ENCODE measurements at places on chromosomes 1 and 21.

- no peak for DNase-seq
Measured at GRCh38 chr1:67855961-67856360, 22.7 kb upstream of the GNG12 start.

- DNase-seq = peak; percentile 77
Measured at GRCh38 chr1:16386454-16387113, 19.5 kb downstream of the SZRD1 start.

DNA sequence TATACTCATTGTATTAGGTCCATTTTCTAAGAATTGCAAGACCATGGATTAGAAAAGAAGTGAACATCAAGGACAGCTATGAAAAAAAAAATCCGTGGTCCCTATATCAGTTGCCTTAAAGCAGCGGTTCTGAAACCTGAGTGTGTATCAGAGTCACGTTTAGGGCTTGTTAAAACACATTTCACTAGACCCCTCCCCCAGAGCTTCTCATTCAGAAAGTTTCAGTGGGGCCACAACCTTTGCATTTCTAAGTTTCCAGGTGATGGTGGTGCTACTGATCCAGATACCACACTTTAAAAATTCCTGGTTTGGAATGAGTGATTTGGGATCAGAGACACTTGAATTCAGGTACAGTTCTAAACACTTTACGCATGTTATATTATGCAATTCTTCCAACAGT lies 96.1 kb upstream of the PRMT6 start:
- peak; percentile 61 for DNase-seq

DNA sequence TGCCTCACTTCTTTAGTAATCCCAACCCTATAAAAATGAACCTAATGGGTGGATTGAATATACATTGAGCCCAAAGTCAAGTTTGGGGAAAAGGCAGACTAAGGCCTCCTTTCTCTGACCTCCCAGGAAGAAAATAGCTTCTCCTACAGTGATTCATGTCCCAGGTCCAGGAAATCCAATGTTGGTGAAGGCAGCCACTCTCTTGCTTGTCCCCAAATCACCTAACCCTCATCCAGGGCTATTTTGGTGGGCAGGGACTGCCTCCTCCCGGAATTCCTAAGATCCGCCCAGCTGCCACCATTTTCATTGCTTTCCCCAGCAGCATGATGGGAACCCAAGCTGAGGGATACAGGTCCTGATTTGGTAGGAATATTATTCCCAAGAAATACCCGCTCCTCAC lies 8.4 kb downstream of the MYOG start:
- no peak for DNase-seq

GRCh38 chr1:55063577-55063942 lies 24.2 kb downstream of the PCSK9 start:
- DNase-seq = no peak

DNA sequence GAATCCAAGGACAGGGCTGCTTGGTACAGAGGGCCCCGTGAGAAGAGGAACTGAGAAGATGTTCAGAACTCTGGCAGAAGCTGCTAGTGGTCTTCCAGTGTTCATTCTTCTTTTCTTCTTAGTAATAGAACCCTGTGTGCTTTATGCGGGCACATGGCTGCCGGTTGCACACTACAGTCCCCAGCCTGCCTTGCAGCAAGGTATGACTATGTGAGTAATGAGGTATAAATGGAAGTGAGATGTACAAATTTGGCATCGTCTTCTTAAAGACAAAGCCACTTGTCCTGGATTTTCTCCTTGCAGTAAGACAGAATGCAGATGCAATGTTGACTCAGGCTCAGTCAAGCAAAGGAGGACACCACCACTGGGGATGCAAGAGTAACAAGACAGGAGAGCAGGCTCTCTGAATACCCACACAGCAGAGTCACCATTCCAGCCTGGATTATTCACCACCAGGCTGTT lies 15.0 kb upstream of the ATP1B1 start:
- peak; percentile 37 for DNase-seq

GRCh38 chr21:42155045-42155855 lies 63.7 kb upstream of the ABCG1 start:
- DNase-seq = no peak

DNA sequence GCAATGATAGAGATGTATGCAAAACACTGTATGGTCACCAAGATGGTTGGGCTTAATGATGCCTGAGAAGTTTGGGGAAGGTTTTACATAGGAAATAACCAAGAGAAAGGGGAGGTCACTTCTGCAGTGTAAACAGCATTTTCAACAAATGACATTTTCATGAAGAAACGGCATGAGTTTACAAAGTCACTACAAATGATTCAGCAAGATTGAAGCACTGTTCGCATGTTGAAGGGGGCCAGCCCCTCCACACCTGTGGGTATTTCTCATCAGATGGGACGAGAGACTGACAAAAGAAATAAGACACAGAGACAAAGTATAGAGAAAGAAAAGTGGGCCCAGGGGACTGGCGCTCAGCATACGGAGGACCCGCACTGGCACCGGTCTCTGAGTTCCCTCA lies 234.1 kb upstream of the POGK start:
- no peak for DNase-seq

DNA sequence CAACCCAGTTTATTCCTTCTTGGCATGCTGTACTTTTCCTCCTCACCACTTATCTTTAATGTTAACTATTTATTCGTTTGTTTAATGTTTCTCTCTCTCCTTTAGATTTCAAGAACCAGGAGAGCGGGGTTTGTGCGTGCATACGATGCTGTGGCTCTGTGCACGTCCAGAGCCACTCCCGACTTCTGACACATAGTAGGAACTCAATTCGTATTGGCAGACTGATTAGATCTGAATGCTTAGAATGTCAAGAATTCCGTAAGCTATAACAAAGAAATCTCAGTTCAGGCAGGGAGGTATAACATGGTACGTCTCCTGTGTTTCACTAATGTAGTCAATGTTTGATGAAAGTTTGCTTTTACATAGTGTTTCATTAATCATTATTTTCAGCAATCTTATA lies 7.3 kb upstream of the GRIK1 start:
- DNase-seq = no peak

- DNase-seq = no peak
Measured at GRCh38 chr1:200546577-200546976, 74.0 kb downstream of the KIF14 start.

DNA sequence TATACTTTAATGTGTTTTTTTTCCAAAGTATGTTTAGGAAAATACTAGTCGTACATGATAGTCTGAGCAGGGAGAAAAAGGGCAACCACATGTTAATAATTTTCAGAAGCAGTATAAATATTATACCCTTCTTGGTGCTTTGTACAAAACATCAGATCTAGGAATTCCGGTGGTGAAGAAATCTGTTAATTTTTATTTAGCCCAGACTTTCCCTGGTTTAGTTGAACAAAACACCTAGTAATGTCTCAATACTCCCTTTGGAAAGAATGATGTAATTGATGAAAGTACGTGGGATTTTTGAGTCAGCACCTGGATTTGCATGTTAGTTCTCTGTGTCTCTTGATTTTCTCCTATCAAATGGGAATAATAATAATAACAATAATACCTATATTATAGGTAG lies 38.4 kb upstream of the KCNK2 start:
- no peak for DNase-seq

- DNase-seq = no peak
Measured at GRCh38 chr1:212528501-212528900, 80.1 kb upstream of the ATF3 start.

- no peak for DNase-seq
Measured at GRCh38 chr1:65065524-65066418, 82.2 kb upstream of the AK4 start.

DNA sequence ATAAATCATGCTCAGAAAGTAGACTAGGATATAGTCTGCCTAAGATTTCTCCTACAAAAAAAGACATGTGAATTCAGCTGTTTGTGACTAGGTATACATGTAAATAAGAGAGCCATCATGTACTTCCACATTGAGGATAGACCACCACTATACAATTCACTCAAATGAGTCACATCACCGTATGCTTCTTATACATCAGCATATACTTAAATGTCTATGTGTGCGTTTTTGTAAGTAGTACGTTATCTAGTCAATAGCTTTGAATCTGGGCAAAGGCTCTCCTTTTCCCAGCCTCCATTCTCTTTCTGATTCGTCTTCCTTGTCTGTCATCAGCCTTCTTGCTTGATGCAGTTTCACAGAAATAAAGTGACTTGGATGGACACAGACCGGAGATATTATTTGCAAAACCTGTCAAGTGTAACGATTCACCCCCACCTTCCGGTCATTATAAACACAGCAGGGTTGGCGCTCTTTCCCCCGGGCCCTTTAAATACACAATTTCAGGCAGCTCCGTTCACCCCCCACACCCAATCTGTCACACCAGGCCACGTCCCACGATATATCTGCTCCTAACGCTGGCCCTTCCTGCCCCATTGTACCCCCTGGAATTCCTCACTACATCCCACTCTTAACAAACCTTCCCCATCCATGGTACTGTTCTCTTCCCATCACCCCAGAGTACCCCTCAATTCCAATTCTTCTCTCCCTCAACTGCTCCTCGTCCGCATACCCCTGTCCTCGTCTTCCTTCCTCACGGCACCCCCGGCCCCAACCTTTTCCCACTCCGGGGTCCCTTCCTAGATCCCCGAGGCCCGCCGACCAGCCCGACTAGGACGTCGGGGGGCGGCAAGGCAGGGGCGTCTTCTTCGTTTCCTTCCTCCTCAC lies 636 bp downstream of the VAMP4 start:
- peak; percentile 72 for DNase-seq

GRCh38 chr1:68745011-68745410 lies 248.1 kb upstream of the DEPDC1 start:
- DNase-seq = no peak

GRCh38 chr1:215473943-215474342 lies 93.2 kb upstream of the KCTD3 start:
- DNase-seq = no peak

DNA sequence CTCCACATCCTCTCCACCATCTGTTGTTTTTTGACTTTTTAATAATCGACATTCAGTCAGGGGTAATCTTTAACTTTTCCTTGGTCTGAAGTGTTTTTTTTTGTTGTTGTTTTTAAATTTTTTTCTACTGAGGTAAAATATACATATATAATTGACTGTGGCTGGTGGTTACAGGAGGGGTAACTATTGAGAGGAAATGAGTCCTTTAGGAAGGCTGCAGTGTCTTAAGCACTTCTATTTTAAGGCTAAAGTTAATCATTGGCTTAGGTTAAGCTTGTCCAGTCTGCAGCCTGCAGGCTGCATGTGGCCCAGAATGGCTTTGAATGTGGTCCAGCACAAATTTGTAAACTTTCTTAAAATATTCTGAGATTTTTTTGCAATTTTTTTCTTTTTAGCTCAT lies 172.5 kb downstream of the CTH start:
- no peak for DNase-seq

DNA sequence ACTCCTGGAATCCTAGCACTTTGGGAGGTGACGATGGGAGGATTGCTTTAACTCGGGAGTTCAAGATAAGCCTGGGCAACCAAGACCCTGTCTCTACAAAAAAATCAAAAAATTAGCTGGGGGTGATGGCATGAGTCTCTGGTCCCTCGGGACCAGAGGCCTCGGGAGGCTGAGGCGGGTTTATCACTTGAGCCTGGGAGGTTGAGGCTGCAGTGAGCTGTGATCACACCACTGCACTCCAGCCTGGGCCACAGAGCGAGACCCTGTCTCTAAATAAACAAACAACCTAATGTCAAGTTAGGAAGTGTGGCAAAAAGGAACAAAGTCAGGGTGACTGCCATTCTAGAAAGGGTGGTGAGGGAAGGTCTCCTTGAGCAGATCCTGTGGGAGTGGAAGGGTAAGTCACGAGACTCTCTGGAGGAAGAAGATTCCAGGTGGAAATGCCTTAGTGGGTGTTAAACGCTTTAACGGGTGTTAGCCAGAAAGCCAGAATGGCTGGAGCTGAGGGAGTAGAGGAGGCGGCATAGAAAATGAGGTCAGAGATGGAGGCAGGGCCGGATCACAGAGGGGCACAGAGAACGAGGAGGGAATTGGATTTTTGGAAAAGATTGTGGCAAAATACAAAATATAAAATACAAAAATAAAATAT lies 62.2 kb upstream of the ATP5PO start:
- DNase-seq = no peak

DNA sequence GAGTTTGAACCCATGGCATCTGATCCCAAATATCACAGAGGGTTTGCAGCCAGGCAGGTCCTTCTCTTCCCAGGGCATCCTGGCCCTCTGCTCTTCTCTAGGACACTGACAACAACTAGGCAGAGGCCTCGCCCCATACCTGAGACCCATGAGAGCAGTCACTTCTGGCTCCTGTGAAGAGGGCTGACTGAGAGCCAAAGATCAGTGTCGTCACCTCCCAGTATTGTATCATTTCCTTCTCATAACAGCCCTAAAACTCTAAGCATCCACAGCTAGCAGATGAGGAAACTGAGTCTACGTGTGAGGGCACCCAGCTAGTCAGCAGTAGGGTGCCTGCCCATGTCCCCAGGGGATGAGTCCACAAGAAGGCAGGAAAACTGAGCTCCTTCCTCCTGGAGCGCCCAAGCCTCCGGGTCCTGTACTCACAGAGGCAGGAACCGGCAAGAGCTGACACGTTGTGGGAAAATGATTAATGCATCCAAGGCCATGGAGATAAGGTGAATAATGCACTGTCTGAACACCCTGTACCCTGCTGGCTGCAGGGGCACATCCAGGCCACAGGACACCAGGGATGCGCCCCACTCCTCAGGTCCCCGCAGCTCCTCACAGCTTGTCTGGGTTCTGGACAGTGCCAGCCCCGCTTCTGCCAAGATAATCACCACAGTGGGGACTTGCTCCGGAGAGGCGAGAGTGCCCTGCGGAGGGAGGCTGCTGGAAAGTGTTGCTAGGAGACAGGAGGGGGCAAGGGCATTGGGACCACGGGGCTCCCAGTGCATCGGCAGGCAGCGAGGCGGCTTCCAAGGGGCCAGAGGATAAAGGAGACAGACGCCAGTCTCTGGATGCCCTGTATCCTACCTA lies 340.0 kb downstream of the NPHP4 start:
- DNase-seq = no peak
